CD4-positive, alpha-beta T cell treated with Interleukin-21 for 1 hour (primary cell): ENCODE measurements at places on chromosomes 5 and 9.

GRCh38 chr5:50576265-50576664 lies 90.2 kb upstream of the PARP8 start:
- DNase-seq = no peak

- no peak for DNase-seq
Measured at GRCh38 chr9:29211003-29211579, 1637.8 kb upstream of the C9orf72 start.

- no peak for DNase-seq
Measured at GRCh38 chr9:107704774-107705173, 215.2 kb upstream of the KLF4 start.

- no peak for DNase-seq
Measured at GRCh38 chr5:81969226-81969625, 2.6 kb upstream of the ATG10 start.

- DNase-seq = no peak
Measured at GRCh38 chr5:154302161-154302560, 111.6 kb downstream of the GALNT10 start.
